ENCODE measurements at places on chromosomes 4 and X.

DNA sequence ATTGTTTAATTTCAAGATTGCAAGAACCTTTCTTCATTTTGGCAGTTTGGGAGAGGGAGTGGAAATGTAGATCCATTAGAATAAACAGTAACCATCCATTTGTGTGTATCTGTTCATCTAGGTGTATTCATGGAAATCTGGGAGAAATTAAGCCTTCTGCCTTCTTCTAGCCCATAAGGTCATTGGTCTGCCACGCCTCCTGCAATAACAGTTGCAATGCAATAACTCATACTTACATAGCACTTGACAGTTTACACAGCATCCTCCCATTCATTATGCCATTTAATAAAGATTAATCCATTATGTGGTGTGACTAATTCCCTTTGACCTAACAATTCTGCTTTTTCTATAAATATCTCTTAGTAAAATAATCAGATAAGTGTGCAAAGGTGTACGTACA is 42.6 kb downstream of the SHROOM4 start:
- ATAC-seq: no peak

DNA sequence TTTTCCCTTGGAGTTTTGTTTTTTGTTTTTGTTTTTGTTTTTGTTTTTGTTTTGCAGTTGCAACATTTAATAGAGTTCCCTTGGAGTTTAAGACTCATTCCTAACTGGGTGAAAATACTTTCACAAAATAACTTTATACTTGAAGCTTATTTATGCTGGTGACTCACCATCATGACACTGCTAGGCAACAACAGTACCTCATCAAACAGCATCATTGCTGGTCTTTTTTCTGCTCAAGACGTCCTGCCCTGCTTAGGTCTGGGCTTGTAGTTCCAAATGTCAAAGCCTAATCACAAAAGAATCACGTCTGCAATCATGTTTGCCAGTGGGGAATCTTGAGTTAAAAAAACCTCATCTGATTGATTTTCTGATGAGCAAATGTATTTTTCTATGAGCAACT is 105.7 kb upstream of the PRPS2 start:
- ATAC-seq: no peak

- peak; percentile 83 for ATAC-seq
These were observed 12.3 kb downstream of the LRP2BP start for GRCh38 chr4:185383451-185383850.

DNA sequence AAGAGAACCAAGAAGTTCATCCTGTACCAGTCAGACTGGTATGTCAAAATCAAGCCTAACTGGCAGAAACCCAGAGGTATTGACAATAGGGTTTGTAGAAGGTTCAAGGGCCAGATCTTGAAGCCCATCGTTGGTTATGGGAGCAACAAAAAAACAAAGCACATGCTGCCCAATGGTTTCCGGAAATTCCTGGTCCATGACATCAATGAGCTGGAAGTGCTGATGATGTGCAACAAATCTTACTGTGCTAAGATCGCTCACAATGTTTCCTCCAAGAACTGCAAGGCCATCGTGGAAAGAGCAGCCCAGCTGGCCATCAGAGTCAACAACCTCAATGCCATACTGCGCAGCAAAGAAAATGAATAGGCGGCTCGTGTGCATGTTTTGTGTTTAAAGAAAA is 172.7 kb upstream of the MED14 start:
- no peak for ATAC-seq

DNA sequence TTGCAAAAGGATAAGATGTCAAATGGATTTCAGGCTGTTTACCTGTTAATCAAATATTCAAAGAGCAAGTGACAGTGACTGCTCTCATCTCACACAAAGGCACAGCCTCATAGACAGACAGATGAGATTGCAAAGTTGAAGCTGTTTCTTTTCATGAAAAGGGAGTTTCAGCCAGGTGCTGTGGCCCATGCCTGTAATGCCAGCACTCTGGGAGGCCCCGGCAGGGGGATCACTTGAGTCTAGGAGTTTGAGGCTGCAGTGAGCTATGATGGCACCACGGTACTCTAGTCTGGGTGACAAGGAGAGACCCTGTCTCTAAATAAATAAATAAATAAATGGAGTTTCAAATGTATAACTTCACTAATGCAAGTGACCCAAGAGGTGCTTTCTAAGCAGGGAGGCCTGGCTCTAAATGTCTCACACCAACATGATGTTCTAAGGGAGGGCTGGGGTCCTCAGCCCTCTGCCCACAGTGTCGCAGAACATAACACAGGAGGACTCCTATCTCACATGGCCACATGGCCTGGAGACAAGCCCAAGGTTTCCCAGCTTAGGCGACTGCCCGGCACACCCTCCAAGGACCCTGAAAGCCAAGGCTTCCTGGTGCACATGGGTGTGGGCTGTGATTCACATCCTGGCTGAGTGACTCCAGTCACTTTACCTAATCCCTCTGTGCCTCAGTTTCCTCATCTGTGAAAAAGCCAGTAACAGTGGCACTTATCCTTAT is 26.8 kb downstream of the PPP2R2C start:
- ATAC-seq: peak; percentile 57

DNA sequence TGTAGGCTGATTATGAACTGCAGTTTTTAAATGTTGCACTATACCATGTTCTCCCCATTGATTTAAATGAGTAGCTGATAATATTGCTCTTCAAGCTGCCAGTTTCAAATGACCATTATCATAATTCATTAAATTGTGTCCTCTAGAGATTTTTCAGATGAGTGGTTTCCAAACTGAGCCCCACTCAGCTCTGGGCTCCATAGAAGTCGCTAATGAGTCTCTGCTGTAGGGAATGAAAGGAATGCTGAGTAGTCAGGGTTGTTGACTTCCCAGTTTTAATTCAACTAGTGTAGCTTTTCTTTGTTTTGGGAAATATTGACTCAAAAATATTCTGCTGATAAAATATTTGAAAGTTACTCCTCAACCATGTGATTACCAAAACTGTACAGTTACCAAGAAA is 1081.1 kb downstream of the ARAP2 start:
- ATAC-seq: no peak

DNA sequence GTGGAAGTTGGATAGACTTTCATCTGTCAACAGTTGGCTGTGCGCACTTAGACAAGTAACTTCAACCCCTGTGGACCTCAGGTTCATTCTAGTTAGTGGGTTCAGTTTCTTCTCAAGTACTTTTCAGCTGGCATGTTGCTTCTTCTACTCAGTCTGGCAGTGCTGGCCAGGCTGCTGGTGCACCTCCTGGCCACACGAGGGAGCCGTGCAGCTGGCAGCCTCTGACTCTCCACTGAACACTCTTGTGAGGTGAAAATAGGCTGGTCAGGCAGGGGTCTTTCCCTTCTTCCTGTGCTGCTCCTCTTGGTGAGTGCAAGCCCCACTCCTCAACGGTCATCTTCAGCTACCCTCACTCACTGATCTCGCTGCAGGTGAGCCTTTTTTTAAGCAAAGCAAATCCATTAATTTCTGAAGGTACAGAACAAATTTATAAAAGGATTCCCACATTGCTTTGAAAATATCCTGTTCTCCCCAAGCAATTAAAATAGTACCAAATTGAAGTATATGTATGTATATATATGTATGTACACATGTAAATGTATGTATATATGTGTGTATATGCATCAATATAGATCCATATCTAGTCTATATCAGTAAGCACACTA is 30.6 kb downstream of the LONRF3 start:
- ATAC-seq: peak; percentile 71

GRCh38 chr4:112808001-112808400 is 171.1 kb downstream of the LARP7 start:
- no peak for ATAC-seq

DNA sequence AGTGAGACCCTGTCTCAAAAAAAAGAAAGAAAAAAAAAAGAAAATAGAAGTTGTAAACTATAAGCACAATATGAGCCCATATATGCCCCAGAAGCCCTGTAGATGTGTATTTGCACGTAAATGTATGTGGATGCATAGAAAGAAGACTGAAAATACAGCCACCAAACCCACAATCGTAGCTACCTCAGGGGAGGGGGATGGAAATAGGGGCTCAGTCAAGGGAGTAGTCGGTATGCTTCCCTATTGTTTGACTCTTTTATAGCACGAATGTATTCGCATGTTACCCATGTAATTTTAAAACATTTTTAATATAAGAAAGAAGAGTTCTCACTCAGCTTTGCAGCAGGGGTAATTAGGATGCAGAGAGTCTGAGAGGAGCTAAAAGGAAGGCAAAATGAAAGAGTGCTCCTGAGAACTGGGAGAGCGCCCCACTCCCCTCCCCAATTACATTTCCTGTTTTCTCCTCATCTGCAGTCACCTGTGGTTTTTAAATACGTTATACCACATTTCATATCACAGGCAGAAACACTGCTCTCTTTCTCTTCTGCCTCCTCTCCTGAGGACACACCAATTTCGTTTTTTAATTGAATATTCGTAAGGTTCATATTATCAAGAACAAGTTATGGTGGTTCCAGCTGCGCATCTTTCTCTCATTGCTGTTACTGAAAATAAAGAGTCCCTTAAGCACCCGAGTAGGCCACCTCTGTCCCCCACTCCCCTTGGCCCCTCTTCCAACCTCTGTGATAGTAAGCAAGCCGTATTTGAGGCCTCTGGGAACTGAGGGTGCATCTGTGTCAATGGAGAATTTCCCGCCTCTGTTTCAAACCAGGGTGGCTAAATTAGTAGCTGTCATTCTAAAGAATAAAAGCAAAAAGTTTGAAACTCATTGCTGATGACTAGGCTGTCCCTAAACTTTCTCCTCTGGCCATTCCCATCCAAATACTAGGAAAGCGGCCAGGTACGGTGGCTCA is 10.7 kb downstream of the SEPTIN6 start:
- no peak for ATAC-seq

DNA sequence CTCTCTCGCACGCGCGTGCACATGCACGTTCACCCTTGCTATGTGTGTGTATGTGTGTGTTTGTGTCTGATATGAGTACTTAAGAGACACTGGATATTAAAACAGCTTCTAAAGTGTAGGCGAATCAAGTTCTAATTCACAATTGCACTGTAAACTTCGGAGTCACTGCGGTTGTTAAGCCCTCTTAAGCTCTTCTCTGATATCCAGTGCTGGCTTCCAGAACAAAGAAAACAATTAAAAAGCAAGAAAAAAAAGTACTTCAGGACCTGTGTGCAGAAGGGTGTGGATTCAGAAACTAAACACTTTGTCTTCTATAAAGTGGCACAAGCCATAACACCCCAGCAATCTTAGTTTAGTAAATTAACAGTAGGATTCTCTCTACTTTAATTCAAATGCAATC is 300.2 kb downstream of the PCDH7 start:
- ATAC-seq: no peak

DNA sequence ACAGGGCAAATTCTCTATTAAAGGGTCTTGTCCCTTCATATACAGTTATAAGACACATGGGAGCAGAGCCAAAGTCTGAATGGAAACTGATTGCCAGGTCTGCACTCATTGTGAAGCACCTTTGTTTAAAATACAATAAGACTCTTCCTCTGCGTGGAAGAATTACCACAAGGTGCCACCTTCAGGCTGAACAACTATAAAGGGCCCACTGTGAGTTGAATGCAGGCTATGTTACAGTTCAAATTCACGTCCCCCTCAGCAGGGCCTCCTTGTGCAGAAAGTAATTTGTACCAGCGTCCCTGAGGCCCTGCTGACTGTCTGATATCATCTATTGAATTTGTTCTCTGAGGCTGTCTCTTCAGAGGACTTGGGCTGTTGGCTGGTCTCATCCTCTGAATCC is 225.8 kb upstream of the TEX13C start:
- no peak for ATAC-seq

- no peak for ATAC-seq
These were observed 50.7 kb downstream of the MXRA5 start for GRCh38 chrX:3295731-3296130.

DNA sequence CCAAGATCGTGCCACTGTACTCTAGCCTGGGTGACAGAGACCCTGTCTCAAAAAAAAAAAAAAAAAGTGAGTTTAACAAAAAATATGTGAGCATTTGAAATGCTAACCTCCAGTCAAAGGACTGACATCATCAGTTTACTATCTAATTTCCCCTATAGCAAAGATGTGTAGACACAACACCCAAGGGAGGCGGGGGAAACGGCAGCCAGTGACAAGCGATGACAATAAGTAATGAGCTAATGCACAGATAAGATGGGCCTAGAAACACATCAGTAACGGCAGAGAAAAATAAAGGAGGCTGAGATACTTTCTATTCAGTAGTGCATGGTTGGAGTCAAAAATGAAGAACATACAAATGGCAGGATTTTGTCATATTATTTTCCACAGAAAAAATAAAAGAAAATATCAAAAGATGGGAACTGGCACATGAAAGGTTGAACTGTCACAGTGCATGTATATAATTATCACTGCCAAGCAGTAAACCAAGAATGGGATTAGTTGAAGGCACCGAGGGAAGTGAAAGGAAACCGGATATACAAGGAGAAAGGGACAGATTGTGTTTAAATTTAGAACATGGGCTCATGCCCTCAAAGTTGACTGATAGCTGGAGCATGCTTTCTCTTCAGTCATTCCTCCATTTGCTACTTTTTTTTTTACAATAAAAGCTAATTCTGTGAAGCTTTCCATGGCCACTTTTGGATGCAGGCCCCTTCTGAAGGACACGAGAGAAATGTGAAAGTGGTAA is 41.8 kb downstream of the IGFBP7 start:
- ATAC-seq: no peak

GRCh38 chr4:18314731-18315130 is 293.2 kb upstream of the LCORL start:
- no peak for ATAC-seq

DNA sequence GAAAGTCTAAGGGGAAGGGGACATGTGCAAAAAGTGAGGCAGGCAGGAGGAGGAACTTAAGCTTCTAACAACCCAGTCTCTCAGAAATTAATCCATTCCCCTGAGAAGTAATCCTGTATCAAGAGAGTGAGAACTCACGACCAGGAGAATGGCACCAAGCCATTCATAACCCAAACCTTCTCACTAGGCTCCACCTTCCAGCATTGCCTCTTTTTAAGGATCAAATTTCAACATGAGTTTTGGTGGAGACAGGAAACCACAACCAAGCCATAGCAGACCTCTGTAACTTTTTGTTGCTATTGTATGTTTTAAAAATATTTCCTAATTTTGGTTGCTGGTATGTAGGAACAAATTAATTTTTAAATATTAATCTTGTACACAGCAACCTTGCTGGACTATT is 32.8 kb downstream of the PASD1 start:
- ATAC-seq: no peak

DNA sequence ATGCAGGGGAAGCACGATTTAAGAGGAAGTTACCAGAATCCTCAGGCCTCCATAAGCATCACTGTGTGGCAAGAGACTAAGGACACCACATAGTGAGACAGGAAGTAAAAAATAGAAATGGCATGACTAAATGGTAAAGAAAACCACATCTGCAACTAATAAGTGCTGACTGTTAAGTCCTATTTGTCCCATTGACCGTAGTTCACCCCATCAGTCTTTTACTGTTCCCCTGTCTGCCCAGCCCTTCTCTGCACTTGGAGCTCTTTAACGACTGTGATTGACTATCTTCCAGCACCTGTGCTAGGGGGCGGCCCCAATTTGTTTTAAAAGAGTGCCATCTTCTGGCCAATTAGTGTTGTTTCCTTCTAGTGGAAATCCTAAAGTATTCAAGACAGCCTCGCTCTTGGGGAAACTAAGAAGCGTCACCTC is 94.2 kb downstream of the MAOA start:
- ATAC-seq: peak; percentile 83

Data from esophagus mucosa (tissue), 1 donor.